ENCODE measurements at places on chromosomes 4 and X.

DNA sequence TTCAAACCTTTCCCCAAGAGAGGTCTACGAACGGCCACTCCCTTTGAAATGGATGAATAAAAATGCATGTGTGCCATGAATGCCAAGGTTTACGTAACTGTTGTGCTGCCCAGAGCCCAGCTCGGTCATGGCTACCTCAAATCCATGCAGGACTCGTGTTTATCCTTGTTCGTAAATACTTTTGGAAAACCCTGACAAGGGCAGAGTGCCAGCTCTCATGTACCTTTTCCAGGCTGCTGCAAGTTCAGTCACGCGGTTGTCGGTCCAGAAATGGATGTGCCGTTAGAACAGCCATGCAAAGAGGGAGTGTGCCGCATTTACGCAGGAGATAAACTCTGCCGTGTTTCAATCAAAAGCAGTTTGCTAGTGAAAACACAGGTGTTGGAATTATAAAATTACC is 123.4 kb downstream of the AMELX start:
- no peak for DNase-seq

DNA sequence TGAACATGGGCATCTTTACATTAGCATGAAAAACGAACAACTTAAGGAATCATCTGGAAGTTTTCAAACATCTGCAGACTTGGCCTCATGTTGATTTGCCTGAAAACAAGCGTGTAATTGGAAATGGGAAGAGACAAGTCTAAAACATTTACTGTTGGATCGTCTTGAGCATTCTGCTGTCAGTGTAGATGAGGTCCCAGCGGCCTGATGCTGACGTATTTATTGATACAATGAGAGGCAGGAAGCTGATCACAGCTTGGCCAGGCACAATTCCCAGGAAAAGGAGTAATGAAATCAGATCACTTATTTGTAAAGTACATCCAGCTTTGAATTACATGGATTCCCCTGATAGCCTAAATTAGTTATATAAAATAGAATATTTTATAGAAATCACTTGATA is 210.6 kb downstream of the CLCN4 start:
- no peak for DNase-seq

- no peak for DNase-seq
Observed at GRCh38 chr4:147477439-147477838, 3.5 kb upstream of the EDNRA start.

DNA sequence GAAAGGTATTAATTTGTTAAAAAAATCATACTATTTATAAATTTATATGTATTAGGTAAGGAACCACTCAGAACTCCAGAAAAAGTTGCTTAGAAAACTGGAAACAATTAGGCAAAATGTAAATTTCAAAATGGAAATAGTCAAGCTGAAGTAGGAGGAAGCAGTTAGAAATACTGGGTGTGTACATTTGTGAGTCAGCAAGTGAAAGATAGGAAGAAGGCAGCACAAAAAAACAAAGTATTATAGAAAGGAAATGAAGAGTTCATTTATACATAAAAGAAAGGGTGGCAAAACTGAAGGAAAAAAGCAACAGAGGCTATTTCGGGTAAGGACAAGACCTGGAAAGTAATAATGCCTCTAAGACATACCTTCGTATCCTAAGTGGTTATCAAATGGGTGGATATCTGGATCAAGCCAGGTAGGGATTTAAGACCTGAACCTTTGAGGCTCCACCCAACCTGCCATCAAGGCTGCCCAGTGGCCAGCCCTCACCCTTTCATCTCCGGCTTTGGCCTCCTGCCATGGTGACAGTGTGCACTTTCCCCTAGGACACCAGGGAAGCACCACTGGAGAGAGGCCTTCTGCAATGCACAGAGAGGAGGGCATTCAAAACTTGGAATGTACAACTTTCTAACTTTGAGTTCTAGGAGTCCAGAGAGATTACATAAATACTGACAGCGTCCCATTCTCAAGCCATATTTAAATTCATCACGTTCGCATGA is at the start of gene LRRC66:
Gene LRRC66 (minus strand): TSS at position 428 of the 722 bp plus-strand sequence. CDS start 2,750 bp downstream, outside the sequence.
- no peak for DNase-seq

- DNase-seq: no peak
Observed at GRCh38 chrX:81110286-81110685, 91.4 kb downstream of the HMGN5 start.

- DNase-seq: no peak
Observed at GRCh38 chr4:15875663-15876460, 62.7 kb downstream of the FGFBP1 start.

DNA sequence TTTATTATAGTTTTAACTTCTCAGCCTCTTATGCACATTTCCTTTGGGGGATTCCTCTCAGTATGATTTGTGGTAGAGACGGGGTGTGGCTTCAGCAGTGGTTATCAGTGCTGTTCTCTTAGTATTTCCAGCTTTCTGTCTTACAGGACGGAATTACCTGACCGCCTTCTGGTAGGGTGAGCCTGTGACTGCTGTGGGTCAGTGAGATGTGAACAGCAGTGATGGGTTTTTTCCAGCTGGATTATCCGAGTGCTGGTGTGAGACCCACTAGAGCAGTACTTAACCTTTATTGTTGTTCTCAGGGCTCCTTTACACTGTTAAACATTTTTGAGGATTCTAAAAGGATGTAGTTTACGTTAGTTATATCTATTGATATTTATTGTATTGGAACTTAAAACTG is 135.2 kb downstream of the SLIT2 start:
- no peak for DNase-seq

- no peak for DNase-seq
Observed at GRCh38 chr4:182799515-182800215, 117.5 kb downstream of the DCTD start.

DNA sequence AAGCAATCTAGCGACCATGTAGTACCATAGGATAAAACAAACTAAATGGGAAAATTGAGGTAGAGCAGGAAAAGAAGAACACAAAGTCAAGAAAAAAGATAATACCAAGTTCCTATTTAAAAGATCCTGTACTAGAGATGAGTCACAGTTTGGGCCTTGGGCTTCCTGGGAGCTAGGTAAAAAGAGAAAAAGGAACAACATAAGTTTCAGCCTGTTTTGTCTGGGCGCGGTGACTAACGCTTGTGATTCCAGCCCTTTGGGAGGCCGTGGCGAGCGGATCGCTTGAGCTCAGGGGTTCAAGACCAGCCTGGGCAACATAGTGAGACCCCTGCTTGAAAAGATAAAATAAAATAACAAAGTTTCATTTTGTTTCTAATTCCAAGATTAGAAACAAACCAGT is 14.0 kb upstream of the TMEM156 start:
- peak; percentile 80 for DNase-seq

GRCh38 chr4:99572527-99573240 is 1.9 kb upstream of the MTTP start:
- no peak for DNase-seq

GRCh38 chr4:6663596-6664393 is 23.3 kb downstream of the MRFAP1 start:
- DNase-seq: no peak

- no peak for DNase-seq
Observed at GRCh38 chrX:151801980-151802379, 67.4 kb downstream of the CNGA2 start.

GRCh38 chr4:114149-114548 is 10.2 kb upstream of the ZNF718 start:
- no peak for DNase-seq

DNA sequence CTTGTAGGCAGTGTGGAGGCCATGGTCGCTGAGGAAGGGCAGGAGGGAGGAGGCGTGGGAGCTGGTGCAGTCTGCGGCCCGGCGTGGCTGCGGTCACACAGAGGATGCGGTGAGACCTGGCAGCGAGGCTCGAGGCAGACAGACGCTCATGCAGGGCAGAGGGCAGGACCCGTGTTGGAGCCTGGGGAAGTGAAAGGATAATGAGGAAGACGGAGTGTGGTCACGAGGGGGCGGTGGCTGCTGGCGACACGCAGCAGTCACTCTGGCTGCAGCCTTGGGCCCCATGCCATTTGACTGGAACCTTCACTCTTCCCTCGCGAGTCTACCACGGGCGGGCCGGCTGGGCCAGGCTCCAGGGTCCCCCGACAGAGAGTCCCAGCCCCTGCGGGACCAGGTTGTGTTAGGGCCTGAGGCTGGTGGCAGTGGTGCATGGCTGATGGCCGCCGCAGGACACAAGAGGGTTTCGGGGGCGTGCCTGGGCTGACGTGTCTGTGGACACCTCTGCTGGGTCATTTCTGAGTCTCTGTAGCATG is 68.8 kb upstream of the HGFAC start:
- DNase-seq: peak; percentile 5

GRCh38 chr4:142698552-142698951 is 147.5 kb downstream of the INPP4B start:
- DNase-seq: no peak

GRCh38 chrX:85977218-85977617 is 70.1 kb downstream of the CHM start:
- DNase-seq: no peak

DNA sequence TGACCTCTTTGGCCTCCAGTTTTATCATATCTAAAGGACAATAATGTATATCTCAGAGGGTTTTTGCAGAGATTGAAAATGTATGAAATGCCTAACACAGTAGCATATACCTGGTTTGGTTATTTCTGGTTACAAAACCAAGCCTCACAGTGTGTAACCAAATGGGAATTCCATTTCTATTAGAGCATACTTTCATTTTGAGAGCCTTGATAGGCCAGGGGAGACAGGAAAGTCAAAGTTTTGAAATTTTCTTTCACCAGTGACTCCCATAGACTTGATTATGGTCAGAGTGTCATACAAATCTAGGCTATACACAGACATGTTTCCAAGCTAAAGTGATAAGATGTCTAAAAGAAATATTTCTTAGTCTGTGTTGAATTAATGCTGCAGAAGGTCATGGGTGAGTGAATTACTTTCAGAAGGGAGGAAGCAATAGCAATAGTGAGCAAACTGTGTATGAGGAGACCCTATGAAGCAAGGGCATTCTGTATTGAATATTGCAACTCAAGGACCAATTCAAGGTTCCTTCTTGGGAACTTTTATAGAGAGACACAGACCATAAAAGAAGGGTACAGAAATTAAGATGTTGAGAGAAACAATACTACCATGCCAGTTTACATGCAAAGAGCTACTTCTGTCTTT is 151.1 kb downstream of the PDE5A start:
- no peak for DNase-seq

GRCh38 chr4:22435652-22436051 is 80.2 kb downstream of the ADGRA3 start:
- no peak for DNase-seq

DNA sequence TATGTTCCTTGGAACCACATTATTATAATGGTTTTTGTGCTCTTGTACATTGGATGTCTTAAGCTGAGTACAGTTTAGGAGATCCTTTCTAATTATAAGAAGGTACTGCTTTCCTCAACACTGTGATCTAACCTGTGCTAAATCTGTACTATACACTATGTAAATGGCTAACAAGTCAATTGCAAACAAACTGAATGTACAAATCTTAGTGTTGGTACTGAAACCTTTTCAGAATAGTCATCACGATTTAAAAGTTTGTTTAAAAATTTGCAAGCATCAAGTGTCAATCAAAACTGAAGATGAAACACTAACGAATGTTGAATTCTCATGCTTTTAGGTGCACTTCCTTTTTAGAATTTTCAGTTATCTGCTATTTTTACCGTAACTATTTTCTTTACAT is 2090.4 kb upstream of the TENM3 start:
- no peak for DNase-seq

GRCh38 chr4:151418856-151419255 is 9.9 kb downstream of the FHIP1A start:
- no peak for DNase-seq

DNA sequence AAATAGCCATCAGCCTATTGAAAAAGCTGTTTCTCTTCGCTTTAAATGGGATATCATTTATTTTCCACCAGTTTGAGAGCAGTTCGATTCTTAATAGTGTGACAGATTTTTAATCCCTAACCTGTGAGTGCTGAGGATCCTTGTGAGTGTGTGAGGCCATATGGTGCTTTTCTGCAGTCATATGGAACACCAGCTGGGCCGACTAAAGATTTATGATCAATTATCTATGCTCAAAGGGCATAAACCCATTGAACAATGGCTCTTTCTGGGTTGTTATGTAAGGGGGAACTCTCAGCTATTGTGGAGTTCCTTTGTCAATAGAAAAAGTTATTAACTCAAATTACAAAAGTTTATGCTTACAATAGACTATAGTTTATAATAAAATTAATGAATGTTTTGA is 1003.6 kb downstream of the FAT4 start:
- DNase-seq: no peak

- DNase-seq: no peak
Observed at GRCh38 chr4:109733728-109734127, 3.9 kb upstream of the PLA2G12A start.

- DNase-seq: no peak
Observed at GRCh38 chr4:185958094-185958747, 110.7 kb upstream of the TLR3 start.

DNA sequence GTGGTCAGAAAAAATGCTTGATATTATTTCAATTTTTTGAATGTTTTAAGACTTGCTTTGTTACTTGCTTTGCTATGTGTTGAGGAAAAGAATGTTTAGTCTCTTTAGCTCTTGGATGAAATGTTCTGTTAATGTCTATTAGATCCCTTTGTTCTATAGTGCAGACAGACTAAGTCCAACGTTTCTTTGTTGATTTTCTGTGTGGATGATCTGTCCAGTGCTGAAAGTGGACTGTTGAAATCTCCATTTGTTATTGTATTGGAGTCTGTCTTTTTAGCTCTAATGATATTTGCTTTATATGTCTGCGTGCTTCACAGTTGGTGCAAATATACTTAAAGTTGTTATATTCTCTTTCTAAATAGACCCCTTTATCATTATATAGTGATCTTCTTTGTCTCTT is 220.6 kb downstream of the GUCY2F start:
- no peak for DNase-seq

GRCh38 chrX:111507933-111508332 is 3.5 kb upstream of the SERTM2 start:
- DNase-seq: no peak

- peak; percentile 35 for DNase-seq
Observed at GRCh38 chr4:13524504-13525243, 19.6 kb downstream of the NKX3-2 start.

DNA sequence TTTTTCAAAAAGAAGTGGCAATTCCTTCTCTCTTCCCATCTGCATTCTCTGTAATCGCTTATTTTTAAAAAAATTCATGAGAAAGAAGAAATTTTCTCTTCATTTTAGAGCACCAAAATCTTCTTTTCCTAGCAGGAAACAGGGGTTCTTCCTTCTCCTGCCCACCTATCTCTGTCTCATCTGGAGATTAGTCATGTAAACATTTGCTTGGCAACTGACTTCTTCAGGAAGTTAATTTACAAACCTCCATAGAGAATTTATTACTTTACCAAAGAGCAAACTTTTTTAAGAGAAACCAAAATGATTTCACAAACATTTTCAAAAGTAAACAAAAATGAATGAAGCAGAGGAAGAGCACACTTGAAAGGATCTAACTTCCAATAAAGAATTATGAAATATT is 13.5 kb downstream of the TTC29 start:
- no peak for DNase-seq

DNA sequence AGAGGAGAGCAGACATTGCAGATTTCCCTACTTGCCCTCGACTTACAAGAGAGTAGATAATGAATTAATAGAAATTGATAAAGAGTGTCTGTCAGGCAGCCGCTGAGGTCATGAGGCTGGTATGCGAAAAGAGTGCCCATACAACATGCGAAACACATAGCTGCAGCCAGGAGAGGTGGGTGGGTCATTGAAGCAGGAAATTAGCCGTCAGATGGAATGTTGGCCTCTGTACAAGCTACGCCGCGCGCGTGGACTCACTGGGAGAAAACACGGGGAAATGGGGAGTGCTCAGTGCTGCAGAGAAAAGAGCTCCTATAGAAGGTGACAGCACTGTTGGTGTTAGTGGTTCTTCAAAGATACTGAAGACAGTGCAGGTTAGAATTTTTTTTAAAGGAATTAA is 125.1 kb downstream of the RAPGEF2 start:
- DNase-seq: peak; percentile 83

GRCh38 chr4:147546349-147546748 is 65.5 kb downstream of the EDNRA start:
- DNase-seq: peak; percentile 96
